Activated CD8-positive, alpha-beta memory T cell treated with anti-CD3 and anti-CD28 coated beads for 1 hour (primary cell): ENCODE measurements at places on chromosomes 6 and 20.

DNA sequence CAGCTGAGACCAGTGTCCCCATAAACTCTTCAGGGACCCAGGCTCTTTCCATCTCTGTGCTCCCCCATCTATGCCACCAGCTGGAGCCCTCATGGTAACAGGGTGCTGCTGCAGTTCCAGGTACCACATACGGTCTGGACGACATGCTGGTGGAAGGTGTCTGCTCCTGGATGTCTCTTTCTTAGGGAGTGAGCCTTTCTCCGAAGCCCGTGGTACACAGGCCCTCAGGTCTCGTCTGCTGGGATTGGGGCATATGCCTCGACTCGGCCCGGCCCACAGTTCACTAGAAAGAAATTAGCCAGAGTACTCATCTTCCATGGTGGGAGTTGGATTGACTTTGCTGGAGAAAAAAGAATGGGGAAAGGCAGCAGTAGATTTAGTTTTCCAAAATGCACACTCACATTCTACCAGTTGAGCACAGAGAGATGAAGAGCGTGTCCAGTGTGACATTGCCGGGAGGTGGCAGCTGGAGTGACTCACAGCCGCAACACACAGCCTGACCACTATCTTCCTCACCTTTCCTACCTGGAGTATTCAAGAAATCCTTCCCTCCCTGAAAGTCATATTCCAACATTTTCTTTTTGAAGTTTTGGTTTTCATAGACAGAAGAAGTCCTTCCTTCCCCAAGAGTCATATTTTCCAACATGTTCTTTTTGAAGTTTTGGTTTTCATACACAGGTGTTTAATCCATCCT is 18.6 kb upstream of the SPO11 start:
- DNase-seq, result no peak

- DNase-seq, result no peak
Measured at GRCh38 chr6:169229615-169230321, 23.9 kb downstream of the THBS2 start.

- DNase-seq, result no peak
Measured at GRCh38 chr6:124987291-124987690, 25.1 kb downstream of the RNF217 start.

DNA sequence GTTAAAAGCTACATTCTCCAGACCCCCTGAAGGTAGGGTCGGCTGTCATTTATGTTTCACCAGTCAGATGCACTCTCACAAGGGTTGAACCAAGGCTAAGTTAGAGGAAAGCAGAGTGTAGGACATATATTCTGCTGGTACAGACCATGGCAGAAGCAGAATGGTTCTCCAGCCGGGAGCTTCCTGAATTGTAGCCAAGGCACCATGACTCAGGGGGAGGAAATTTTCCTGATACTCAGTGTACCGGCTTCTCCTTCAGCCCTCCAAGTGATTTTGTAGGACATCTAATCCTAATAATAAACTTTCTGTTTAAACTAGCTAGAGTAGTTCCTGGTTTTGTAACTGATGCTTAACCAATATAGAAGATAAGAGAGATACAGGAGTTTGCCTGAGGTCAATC is 14.2 kb upstream of the SLPI start:
- no peak for DNase-seq

- DNase-seq, result no peak
Measured at GRCh38 chr6:31535538-31536324, 6.1 kb downstream of the DDX39B start.

DNA sequence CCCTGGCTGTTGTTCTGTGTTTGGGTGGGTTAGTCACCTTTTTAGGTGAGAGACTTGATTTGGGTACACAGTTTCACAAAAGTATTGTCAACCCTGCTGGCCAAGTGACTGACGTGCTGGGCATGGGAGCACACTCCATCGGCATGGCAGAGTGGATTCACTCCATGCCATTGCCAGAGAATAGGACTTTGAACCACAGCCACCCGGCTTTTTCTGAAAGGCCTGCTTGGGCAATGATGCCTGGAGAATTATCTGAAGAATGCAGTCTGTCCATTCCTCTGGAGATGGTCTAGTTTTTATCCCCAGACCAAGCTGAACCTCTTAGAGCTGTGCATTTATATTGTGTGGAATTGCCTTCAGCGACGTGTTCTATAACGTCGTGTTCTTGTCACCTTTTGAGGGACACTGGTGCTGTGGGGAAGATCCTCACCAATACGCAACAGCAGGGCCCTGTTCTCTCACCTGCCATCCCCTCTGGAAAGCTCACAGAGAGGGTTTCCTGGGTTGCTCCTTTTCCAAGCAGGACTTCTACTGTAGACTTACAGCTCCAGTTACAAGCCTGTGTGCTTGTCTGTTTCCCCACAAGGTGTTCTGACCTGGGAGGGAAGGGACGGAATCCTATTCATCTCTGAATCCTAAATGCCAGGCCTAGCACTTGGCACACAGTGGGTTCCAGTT is 183.4 kb upstream of the AKAP12 start:
- DNase-seq, result no peak
